Activated CD4-positive, CD25-positive, alpha-beta regulatory T cell treated with anti-CD3 and anti-CD28 coated beads, Interleukin-2, amount 50 U/mL, for 72 hours (primary cell): ENCODE measurements at places on chromosomes 2 and 18.

GRCh38 chr2:146312899-146313298 is 1531.9 kb upstream of the ACVR2A start:
- no peak for DNase-seq

- no peak for DNase-seq
Observed at GRCh38 chr2:82789851-82790205, 1669.3 kb downstream of the SUCLG1 start.

DNA sequence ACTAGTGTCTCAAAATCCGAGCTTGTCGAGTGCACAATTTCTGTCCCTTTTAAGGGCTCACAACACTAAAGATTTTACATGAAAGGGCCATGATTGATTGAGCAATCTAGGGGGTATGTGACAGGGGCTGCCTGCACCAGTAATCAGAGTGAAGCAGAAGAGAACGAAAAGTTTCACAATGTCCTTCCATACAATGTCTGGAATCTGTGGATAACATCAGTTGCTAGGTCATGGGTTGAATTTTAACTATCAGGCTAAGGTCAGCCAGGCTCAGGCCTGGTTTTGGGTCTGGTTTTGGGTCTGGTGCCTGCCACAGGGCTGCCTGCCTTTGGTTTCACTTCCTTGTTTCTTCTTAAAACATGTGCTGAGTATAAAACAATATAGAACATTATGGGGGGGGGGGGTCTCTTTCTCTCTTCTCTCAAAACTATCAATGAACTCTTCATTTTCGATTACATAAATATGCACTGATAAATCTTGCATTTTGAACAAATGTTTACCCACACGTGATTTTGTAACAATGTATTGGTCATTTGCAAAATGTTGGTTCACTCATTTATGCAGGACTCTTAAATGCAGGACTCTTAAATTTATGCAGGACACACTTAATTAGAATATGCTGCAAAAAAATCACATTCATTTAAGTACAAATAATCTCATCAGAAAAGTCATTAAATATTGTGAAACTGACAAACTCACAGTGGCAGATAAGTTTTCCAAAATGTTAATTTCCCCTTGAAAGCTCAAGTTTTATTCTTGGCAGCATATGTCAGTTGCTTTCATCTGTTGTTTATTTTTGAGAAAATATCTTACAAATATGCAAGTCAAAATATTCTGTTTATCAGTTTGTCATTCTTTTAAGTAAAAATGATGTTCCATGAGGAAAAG is 290.5 kb upstream of the KYNU start:
- no peak for DNase-seq

DNA sequence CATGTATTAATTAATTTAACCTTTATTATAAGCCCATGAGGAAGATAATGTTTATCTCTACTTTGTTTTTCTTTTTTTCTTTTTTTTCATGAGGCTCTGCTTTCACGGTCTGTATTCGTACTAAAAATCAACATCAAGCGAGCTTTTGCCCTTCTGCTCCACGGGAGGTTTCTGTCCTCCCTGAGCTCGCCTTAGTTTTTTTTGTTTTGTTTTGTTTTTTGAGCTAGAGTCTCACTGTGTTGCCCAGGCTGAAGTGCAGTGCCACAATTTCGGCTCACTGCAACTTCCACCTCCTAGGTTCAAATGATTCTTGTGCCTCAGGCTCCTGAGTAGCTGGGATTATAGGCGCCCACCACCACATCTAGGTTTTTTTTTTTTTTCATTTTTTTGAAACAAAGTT is 29.9 kb upstream of the BMPR2 start:
- no peak for DNase-seq

GRCh38 chr2:230828272-230828961 is 36.3 kb upstream of the ITM2C start:
- no peak for DNase-seq

DNA sequence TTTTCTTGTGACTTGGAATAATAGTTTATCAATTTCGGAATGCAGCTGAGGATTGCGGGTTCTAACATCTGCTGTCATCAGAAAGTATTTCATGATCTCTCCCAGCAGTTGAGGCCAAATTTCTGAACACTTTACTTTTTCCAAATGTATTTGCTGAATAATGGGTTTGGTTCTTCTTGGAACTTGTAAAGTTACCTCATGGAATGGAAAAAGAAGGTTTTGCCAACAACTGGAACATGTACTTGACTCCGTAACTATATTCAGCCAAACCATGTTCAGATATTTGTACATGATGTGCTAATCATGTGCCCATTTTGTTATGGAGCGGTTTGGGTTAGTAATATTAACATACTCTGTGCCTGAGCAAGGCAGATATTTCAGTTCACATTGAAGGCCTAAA is 119.6 kb downstream of the LCLAT1 start:
- no peak for DNase-seq

- no peak for DNase-seq
Observed at GRCh38 chr18:57004366-57005121, 142.3 kb upstream of the BOD1L2 start.

GRCh38 chr2:62382122-62382521 is 123.9 kb downstream of the TMEM17 start:
- no peak for DNase-seq

- no peak for DNase-seq
Observed at GRCh38 chr2:189328848-189329245, 112.4 kb upstream of the WDR75 start.

DNA sequence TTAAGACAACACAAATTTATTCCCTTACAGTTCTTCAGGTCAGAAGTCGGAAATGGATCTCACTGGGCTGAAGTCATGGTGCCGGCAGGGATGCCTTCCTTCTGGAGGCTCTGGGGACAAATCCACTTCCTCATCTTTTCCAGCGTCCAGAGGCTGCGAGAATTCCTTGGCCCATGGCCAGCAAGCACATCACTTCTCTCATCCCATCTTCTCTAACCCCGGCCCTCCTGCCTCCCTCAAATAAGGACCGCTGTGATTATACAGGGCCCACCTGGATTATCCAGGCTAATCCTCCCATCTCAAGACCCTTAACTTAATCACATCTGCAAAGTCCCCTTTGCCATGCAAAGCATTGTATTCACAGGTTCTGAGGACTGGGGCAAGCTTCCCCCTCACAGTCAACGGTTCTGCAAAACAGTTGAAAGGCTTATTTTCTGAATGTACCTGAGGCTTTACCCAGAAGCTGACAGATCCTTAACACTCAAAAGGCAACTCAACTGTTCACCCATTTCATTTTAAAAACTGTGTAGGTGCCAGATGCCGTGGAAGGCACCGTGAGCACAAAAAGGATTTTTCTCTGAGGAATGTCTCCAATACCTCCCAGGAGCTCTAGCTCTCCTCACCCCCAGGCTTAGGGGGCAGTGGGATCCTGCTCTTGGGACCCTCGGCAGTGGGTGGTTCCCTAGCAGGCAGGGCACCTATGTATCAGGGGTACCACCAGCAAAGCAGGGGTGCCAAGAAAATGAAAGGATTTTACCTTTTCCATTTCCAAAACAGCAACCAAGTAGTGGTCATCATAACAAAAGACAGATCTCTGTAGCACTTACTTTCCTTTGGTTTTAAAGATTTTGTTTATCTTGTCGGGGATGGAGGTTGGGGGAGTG is 84.0 kb downstream of the KCTD1 start:
- no peak for DNase-seq

DNA sequence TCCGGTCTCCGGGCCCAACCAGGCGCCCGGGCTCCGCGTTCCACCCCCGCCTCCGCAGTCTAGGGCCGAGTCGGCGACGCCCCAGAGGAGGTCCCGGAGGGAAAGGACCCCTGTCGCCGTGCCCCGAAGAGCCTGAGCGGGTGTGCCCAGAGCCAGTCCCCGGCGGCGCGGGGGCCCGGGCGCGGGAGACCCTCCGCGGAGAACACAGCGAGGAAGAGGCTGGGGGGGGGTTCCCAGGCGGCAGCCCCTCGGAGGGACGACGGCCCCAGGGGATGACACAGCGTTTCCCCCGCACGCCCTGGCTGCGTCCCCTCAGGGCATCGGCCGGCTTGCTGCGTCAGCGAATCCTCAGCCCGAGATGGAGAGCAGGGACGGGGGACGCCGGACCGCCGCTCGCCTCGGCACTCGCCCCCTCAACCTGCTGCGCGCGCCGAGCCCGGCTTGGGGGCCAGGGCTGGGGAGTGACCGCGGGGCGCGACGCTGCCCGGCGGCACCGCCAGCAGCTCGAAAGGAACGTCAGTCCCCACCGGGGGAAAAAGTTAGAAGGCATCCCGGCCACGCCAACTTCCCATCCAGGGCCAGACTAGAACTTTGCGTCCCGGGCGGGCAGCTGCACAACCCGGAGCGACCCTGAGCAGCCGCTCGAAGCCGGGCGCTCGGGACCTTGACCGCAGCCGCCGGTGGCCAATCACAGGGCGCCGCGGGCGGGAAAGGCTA is 711 bp downstream of the SFXN5 start:
- DNase-seq, result no peak

- no peak for DNase-seq
Observed at GRCh38 chr2:24993406-24994145, 21.8 kb upstream of the DNAJC27 start.

- DNase-seq, result no peak
Observed at GRCh38 chr2:100136310-100136709, 6.1 kb downstream of the AFF3 start.

DNA sequence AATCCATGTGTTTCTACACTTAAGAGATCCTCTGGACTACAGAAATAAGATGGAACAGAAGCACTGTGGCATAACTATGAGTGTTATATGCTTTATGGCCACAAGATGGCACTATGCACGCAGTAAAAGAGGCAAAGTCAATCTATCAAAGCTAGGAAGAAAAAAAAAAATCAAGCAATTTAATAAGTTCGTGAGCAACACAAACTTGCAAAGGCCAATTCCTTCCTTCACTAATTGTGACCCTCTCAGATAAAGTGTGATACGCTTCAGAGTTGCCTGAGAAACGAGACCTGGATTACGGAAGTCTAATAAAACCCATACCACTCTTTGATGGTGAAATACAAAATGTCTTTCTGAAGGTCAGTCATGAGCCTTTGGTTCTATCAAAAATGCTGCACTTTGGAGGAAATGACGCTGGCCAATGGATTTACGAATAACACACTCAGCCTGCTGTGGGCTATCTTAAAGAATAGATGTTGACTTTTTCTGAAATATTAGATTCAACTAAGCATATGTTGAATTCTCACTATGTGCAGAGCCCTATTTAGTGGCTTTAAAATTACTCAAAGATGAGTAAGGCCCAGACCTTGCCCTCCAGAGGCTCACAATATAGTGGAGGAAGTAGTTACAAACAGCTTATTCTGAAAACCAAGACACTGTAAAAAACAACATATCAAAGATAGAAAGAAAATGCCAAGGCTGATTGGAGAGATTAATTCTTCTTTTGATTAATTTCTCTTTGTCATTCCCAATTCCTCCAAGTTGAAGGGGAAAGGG is 35.5 kb upstream of the TTR start:
- no peak for DNase-seq

DNA sequence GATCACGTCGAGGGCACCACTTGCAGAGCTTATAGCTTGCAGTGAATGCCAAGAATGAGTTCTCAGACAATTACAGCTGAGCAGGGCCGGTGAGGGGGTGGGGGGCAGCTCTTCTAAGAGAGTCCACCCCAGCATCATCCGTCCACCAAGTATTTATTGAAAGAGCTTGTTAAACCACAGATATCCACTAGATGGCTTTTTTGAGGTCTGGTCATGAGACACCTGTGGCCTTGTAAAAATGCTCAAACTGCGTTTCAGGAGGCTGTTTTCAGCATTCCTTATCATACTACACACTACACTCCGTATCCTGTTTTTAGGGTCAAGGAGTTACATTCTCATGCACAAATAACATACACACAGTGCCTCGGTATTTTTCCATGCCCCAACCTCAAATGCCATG is 51.5 kb downstream of the DNAJC10 start:
- DNase-seq, result no peak

GRCh38 chr2:75788154-75788553 is 77.4 kb upstream of the GCFC2 start:
- no peak for DNase-seq

- no peak for DNase-seq
Observed at GRCh38 chr2:105790461-105791149, 45.9 kb downstream of the NCK2 start.

DNA sequence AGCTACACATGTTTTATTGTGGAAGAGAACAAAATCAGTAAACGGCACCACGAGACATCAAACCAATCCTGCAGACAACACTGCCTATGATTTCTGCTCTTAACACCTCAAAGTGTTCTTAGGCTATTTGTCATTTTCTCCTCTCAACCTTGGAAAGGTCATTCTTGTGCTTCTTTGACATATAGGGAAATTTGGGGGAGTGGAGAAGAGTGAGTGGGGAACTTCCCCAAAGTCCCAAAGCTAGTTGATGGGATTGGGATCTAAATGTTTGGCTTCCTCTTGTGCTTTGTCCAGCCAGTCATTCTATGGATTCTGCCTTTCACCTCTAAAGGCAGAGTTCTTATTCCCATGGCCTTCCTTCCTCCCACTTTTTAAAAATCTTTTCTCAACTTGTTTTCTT is 5.8 kb upstream of the MRO start:
- no peak for DNase-seq

- DNase-seq, result no peak
Observed at GRCh38 chr18:58766164-58766563, 94.9 kb downstream of the MALT1 start.

DNA sequence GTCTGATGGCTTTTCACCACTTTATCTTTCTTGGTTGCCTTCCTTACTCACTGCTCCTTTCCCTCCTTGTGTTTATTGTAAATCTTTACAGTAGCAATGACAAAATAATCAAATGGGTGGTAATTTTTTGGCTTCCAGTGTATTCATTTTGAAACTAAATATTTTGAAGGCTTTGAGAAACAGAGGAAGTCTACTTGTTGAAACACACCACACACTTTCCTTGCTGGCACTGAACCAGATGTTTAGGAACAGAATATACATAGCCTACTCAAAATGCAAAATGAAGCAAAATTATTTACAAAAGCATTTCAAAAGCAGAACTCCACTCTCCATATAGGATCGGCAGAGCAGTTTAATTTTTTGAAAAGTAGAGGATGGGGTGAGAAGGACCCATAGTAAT is 189.8 kb downstream of the LTBP1 start:
- DNase-seq, result no peak

DNA sequence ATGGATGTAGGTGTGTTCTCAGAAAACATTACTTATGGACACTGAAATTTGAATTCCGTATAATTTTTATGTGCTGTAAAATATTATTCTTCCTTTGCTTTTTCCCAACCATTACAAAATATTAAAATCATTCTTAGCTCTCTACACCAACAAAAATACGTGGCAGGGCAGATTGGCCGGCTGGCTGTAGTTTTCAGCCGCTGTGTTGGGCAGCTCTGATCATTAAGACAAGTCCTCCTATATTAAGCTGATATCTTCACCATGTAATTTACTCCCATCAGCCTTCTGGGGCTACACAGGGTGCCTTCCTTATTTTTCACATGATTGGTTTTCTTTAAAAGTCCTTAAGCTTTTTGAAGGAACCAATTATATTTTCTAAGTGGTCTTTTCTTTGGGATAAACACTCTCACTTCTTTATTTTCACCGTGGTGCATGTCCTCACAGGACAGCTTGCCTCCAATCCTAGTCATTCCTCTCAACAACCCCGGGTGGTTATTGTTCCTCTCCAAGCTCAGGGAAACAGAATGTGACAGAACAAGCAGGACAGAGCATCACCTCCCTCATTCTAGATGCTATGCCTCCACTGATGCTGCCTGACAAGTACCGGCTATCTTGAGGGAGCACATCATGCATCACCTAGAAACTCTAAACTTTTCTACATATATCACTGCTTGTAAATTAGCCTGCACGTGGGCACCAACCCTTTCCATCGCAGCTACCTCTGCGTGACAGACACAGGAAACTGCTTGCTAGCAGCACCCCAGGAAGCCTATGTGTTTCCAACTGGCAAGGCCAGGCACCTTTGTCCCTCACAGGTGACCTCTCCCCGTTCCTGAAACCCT is 362.3 kb downstream of the MYCN start:
- no peak for DNase-seq

GRCh38 chr18:58748899-58749595 is 77.8 kb downstream of the MALT1 start:
- DNase-seq, result no peak
